ENCODE measurements at places on chromosomes 7 and 10. TPM values are rescaled to one million over a fixed set of nuclear protein-coding genes. Genes with fewer than 3 reads are reported as not detected.

- no peak for DNase-seq
- no peaks in the 10 kb centered on the region for H3K36me3 ChIP-seq
- no peaks in the 10 kb centered on the region for H3K27me3 ChIP-seq
These were observed 527.6 kb downstream of the PHTF2 start for GRCh38 chr7:78326189-78326588.

GRCh38 chr10:97724341-97724941 is 10.9 kb downstream of the MARVELD1 start:
- no peak overlapping the region for H3K4me3 ChIP-seq
- H3K4me1 ChIP-seq = peaks cover 2% of the 10 kb centered on the region
- peaks cover 10% of the 10 kb centered on the region for H3K36me3 ChIP-seq
- DNase-seq = no peak

- peaks cover 6% of the 10 kb centered on the region for H3K4me1 ChIP-seq
- DNase-seq = no peak
- no peaks in the 10 kb centered on the region for H3K27me3 ChIP-seq
- no peak overlapping the region for H3K4me3 ChIP-seq
- no peak overlapping the region for H3K27ac ChIP-seq
- no peaks in the 10 kb centered on the region for H3K36me3 ChIP-seq
These were observed 115.0 kb downstream of the TMEM26 start for GRCh38 chr10:61338146-61338545.

GRCh38 chr7:99459087-99459486 is 6.9 kb downstream of the ATP5MF start:
- no peak for DNase-seq
- H3K4me1 ChIP-seq = peaks cover 3% of the 10 kb centered on the region
- H3K27me3 ChIP-seq = no peaks in the 10 kb centered on the region
- no peak overlapping the region for H3K27ac ChIP-seq
- no peak overlapping the region for H3K4me3 ChIP-seq
- H3K36me3 ChIP-seq = peaks cover 23% of the 10 kb centered on the region

DNA sequence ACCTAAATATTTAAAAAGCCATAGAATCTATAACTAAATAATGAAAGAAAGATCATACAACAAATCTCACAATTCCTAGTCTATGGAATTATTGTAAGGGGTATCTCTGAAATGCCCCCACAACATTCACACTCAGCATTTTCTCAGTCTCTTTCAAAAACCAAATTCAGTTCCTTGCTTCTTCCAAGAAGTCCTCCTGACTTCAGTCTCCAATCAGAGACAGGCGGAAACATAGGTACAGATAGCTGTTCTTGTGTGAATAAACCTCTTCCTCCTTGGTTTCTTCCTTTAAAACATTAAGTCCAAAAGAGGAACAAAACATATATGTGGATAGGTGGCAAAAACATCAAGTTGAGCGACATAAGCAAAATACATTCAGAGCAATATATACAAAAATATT is 13.9 kb upstream of the FBXW4 start:
- H3K27ac ChIP-seq = no peak overlapping the region
- peaks cover 42% of the 10 kb centered on the region for H3K27me3 ChIP-seq
- no peak overlapping the region for H3K4me3 ChIP-seq
- H3K4me1 ChIP-seq = peaks cover 5% of the 10 kb centered on the region
- no peak for DNase-seq
- no peaks in the 10 kb centered on the region for H3K36me3 ChIP-seq

The NUTM2E gene
- total RNA-seq = 0.89 TPM
